ENCODE measurements at places on chromosomes 2 and 18. TPM values are rescaled to one million over a fixed set of nuclear protein-coding genes. Genes with fewer than 3 reads are reported as not detected.

DNA sequence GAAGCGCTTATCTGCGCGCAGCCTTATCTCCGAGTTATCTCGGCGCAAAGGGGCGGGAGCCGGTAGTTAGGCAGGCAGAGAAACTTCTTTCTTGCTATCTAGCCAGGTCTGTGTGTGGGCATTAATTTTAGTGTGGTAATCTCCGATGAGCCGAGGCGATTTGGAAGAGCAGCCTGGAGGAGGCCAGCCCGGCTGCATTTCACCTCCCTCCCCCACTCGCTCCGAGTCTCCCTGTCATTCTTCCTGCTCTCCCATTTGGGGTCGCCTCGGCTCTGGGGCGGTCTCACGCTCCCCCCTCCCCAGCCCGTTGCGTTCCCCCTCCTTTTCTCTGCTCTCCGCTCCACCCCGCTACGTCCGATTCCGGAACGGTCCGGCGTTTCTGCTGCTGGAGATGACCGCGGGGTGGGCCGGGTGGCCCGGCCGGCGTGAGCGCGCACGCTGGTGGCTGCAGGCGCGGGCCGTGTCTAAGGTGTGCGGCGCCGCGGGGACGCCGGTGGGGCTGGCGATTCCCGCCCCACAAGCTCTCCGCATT lies 566 bp downstream of the GATA6 start:
- DNase-seq = no peak

GRCh38 chr2:128654408-128654807 lies 335.7 kb upstream of the HS6ST1 start:
- no peak for DNase-seq

GRCh38 chr2:99607861-99608491 lies 118.2 kb upstream of the REV1 start:
- no peak for DNase-seq

DNA sequence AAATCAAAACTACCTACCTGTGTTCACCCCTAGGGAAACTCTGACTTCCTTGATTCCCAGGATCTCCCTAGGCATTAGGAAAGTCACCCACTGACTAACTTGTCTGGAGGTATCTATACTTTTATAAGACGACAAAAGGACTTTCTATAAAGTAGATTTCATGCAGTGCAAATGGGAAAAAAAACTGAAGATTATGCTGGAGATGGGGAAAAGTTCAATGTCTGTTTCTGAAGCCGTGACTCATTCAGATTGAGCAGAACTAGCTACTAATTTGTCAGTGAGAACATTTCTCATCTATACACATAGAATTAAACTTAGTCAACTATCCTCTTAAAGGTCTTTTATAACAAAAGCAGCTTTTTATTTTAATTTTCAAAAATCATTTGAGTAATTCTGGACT lies 6.0 kb downstream of the SEPTIN10 start:
- no peak for DNase-seq

GRCh38 chr2:219985017-219985416 lies 357.6 kb downstream of the SLC4A3 start:
- DNase-seq = no peak

- no peak for DNase-seq
Measured at GRCh38 chr2:19769513-19769912, 132.3 kb downstream of the TTC32 start.

GRCh38 chr2:237529452-237530402 lies 36.6 kb upstream of the PRLH start:
- no peak for DNase-seq

- no peak for DNase-seq
Measured at GRCh38 chr18:36650906-36651305, 177.9 kb downstream of the TPGS2 start.

DNA sequence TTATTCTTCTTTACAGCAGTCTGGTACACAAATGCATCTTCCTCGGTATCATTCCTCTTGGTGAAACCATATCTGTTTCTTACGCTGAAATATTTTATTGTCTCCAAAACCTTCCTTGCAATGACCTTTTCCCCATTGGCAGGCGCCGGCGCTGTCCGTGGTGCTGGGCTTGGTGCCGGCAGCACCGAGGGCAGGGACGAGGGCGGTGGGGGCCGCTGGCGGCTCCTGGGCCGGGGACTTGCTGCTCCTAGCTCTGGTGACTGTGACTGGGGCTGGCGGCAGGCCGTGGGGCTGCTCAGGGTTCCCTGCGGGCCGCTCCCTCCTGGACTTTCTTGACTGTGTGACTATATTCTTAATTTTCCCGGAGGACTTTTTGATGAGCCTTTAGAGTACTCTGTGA lies 72.5 kb downstream of the GPR39 start:
- no peak for DNase-seq

GRCh38 chr2:30869988-30870387 lies 62.7 kb upstream of the CAPN13 start:
- no peak for DNase-seq

- DNase-seq = peak; percentile 78
Measured at GRCh38 chr2:118089139-118089800, 999 bp downstream of the INSIG2 start.

GRCh38 chr2:195648787-195649186 lies 8.2 kb upstream of the SLC39A10 start:
- no peak for DNase-seq

GRCh38 chr2:217623281-217623912 lies 379.4 kb downstream of the TNS1 start:
- DNase-seq = no peak

Gene CRYGC
- not detected for total RNA-seq

Gene NOSTRIN
- 18.7 TPM for total RNA-seq

Gene TMEM37
- 2.9 TPM for total RNA-seq

Gene GKN2
- not detected for total RNA-seq

Data from posterior vena cava (tissue), 2 donors.